ELR (cell line): ENCODE measurements at places on chromosomes 3 and 15.

DNA sequence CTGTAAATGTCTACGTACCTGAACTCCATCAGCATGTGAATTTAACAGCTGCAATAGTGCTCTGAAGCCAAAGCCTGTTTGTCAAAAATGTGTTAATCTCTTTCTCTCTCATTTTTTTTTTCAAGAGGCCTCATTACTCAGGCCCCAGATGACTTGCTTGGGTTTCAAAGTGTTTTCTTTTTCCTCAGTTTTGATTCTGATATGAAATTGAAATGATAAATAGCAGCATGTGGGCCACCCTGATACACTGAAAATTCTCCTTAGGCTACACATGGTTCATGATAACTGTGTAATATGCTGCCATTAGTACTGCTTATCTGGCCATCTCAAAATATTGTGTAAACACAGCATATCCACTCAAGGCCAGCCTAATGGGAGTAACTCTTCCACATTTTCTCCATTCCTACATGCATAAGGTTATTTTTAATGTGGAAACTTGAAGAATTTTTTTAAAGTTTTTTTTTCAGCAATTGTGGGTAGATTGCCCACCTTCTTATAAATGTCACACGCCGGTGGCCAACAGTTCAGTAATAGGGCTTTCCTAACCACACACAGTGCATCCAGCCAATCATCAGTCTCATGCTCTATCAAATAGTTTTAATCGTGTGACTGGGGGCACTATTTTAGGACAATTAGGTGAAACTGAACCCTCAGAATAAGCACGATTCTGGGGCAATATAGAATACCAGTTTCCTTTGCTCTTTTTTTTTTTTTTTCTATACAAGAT is 13.1 kb upstream of the DENND4A start:
- no peak for DNase-seq

- DNase-seq: no peak
Measured at GRCh38 chr15:60695713-60696522, 217.0 kb upstream of the ICE2 start.

DNA sequence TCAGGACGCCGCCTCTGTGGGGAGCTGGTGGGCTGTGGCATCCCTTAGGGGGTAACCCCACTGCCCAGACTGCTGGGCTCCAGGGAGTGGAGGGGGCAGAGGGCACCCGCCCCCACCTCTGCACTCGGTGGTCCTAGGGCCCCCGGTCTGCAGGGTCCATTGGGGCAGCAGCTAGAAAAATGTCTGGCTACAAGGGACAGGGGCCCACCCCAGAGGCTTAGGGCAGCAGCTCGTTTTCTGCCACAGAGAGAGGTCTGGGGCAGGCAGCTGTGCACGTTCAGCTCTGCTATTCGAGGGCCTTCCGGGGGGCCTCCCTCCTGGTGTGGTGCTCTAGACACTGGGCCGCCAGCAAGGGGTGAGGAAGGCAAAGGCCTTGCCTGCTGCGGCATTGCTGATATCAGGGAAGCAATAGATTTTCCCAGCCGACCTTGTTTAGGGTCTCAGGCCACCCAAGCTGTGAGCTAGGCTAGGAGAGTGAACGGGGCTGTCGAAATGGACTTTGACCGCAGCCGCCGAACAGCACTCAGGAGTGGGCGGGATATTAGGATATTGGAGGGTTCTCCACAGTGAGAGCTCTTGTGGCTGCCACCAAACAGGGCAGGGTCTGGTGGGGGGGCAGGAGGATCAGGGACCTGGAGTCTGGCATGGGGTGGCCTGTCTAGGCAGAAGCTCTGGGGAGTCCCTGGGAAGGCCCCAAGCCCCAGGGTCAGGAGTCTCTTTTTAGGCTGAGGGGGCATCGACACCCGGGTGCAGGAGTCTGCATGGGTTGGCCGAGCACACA is 61.4 kb upstream of the KLF13 start:
- DNase-seq: no peak

- DNase-seq: no peak
Measured at GRCh38 chr3:15997274-15997943, 177.1 kb upstream of the GALNT15 start.

DNA sequence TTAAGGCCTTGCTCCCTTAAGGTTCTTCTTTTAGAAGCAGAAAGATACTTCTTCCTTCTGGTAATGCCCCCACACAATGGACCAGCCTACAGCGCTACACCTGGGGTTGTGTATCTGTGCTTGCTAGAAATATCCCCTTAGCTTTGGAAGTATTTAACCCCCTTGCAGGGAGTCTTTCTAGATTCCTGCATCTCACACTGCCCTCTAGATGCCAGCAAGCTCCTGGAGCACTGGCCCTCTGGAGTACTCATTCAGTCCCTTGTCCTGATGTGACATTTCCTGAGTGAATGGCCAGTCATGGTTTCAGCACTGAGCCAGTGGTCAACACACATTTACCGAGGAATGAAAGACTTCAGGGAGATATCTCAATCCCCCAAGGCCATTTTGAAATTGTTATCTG is 30.4 kb upstream of the RBP2 start:
- DNase-seq: no peak

DNA sequence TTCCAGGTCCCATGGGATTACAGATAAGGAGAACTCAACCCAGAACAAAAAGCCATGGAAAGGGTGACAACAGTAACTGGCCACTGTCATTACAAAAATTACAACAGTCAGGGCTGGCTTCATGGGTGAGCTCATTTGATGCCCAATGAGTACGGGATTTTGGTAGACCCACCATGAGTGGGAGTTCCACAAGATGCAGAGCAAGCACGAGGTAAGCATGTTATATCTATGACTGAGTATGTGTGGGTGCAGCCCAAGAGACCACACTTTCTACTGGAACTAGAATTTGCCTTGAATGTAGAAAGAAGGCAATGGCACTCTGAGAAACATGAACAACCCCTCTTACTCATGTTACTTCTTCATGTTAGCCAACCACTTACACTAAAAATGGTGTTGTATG is 83.3 kb downstream of the IGF2BP2 start:
- DNase-seq: no peak

- DNase-seq: no peak
Measured at GRCh38 chr3:194497799-194498575, 11.2 kb upstream of the ATP13A3 start.

GRCh38 chr3:141659821-141660613 is 78.1 kb upstream of the RNF7 start:
- DNase-seq: peak; percentile 74

DNA sequence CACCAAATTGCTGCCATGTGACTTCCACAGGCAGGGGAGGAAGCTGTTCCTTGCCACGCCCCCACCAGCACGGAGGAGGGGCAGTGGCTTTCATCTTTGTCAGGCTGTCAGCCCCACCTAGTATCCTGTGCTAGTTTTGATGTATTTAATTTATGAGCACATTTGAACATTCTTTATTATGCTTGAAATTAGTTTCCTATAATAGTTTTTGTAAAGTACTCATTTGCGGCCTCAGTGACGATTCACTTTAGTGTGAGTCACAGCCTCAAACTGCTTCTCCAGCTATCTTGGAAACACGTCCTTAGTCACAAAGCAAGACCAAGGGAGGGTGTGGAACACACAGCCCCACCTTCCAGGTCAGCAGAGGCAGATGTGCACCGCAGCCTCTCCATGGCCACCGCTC is 239.9 kb upstream of the ATP10A start:
- no peak for DNase-seq

DNA sequence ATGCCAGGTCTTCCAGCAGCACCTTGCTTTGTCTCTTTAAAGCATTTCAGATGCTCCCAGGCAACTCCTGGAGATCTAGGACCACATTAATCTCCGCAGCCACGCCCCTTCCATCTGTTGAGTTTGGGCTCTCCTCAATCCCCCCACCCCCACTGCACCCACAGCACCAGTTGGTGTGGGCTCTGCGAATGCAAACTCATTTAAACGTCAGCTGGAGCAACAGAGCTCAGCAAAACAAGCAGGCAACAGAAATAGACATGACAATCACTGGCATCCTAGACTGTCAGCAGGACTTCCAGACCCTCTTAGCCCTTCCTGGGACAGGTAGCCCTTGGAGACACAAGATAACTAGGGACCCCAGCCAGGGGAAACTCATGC is 106.9 kb downstream of the LSM3 start:
- no peak for DNase-seq

DNA sequence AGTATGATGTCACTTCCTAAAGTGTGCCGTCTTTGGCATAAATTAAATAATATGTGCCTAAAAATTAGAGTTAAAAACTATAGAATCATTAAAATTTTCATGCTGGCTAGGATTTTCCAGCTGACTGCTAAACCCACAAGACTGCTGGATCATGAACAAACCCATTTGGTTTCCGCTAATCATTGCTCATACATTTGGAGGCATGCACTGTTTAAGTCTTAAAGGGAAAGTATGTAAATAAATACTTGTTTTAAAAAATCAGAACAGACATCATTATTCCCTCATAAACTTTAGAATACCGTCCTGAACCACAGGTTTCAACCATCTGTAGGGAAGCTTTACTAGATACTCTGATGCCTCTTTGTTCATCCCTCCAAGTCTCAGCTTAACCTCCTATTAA is 26.5 kb downstream of the ATP6V1A start:
- DNase-seq: peak; percentile 53

GRCh38 chr15:71385457-71385856 is 270.2 kb downstream of the THSD4 start:
- no peak for DNase-seq
